Activated CD4-positive, alpha-beta T cell treated with anti-CD3 and anti-CD28 coated beads for 1 hour (primary cell): ENCODE measurements at places on chromosomes 11 and 22.

GRCh38 chr22:28005513-28005912, 86.5 kb upstream of the PITPNB start:
- DNase-seq: no peak

DNA sequence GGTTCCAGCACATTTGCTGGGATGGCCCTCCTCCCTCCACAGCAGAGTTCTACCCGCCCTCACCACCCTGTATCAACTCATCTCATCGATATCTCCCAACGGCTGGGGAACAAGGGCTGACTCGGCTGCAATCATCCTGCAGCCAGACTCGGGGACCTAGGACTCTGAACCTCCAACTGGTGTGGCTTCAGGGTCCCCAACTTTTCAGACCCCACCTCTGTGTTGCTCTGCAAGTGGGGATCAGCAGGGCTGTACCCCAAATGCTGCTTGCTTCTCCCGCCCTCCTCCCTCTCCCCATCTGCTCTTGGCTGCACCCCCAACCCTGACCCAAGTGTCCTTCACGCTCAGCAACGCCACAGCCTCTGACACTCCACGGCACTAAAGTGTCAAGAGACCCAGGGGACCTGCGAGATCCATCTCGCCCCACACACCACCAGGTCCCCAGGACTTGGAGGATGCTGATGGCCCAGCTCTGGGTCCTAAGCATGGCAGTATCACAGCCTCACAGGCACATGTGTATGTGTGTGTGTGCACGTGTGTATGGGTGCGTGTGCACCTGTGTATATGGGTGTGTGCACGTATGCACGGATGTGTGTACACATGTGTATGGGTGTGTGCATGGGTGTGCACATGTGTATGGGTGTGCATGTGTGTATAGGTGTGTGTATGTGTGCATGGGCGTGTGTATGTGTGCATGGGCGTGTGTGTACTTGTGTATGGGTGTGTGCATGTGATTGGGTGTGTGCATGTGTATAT, 26.4 kb downstream of the KCNQ1 start:
- DNase-seq: no peak

GRCh38 chr11:46894961-46895360, 23.4 kb downstream of the LRP4 start:
- no peak for DNase-seq

DNA sequence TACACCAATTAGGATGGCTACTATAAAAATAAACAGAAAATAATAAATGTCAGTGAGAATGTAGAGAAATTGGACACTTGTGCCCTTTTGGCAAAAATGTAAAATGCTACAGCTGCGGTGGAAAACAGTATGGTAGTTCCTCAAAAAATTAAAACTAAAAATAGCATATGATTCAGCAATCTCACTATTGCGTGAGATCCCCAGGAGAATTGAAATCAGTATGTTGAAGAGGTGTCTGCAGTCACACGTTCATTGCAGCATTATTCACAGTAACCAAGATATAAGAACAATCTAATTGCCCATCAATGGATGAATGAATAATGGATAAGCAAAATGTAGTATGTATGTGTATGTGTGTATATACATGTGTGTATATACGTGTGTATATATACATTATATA, 6.8 kb downstream of the OR52N2 start:
- no peak for DNase-seq

- no peak for DNase-seq
Measured at GRCh38 chr11:16528639-16529038, 172.3 kb upstream of the SOX6 start.

DNA sequence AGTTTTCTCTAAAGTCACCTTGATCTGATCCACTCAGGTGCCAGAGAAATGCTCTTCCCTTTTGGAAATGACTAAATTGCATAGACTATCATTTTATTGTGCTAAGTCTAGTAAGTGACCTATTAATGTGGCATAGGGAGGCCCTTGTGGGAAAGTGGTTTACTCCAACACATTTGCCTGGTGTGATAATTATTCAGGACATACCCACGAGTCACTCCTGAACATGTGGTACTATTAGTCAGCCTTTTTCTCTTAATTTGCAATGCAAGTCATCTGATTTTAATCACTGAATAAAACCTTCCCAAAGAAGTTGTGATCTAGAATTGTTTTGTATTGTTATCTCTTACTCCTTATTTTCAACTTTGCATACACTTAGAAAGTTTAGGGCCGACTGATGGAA, 148.7 kb downstream of the OR4C45 start:
- no peak for DNase-seq

GRCh38 chr22:38133331-38133730, 22.8 kb upstream of the BAIAP2L2 start:
- no peak for DNase-seq

DNA sequence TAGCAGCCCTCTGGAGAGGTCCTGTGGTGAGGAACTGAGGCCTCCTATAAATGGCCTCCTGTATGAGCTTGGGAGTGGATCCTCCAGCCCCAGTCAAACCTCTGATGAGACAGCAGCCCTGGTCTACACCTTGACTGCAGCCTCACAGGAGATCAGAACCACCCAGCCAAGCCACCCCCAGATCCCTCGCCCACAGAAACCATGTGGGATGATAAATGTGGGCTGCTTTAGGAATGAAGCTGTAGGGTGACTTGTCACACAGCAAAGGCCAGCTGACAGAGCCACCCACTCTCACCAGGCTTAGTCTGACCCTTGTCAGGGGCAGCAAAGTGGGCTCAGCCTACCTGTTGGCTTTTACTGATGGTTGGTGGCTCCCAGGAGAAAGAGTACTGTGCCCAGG, 6.5 kb upstream of the KCNQ1OT1 start:
- no peak for DNase-seq

DNA sequence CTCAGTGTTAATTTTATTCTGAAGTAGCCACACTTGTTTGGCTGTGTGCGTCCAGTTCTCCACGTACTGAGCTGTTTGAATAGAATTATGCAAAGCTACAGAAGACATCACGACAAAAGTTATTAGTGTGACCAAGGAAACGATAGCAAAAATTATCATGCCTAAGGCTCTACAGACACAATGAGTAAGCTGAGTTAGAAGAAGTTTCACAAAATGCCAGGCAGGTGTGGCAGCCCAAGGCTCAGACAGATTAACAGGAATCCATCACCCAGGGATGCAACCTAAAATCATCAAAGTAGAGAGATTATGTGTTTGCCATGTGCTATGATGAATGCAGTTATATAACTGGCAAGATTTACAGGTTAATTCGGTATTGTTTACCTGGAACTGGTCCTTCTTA, 73.1 kb upstream of the INCENP start:
- DNase-seq: no peak

- no peak for DNase-seq
Measured at GRCh38 chr11:18223591-18224387, 12.8 kb downstream of the SAA4 start.

DNA sequence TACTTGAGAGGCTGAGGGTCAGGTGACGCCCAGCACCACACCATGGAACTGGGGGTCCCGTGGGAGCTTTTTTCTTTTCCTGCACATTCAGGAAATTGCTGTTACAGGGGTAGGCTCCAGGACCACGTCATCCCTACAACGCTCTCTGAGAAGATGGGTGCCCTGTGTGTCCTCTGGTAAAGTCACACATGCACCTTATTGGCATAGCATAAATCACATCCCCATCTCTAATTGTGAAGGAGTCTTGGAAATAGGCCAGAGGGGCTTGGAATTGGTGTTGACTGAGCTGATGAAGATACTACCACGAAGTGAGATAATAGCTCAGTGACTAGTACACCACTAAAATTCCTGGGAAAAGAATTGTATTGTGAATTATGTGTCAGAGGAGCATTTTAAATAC, 57.6 kb downstream of the TNRC6B start:
- DNase-seq: no peak
